ENCODE measurements at places on chromosomes 5 and 9. TPM values are rescaled to one million over a fixed set of nuclear protein-coding genes. Genes with fewer than 3 reads are reported as not detected.

Gene CHSY3
- 23.6 TPM for total RNA-seq

Gene GOLGA1
- 12.9 TPM for total RNA-seq

Gene POLR1E
- 13.6 TPM for total RNA-seq

Gene PCDHB16
- 3.4 TPM for total RNA-seq

Gene IDNK
- 11.1 TPM for total RNA-seq

DNA sequence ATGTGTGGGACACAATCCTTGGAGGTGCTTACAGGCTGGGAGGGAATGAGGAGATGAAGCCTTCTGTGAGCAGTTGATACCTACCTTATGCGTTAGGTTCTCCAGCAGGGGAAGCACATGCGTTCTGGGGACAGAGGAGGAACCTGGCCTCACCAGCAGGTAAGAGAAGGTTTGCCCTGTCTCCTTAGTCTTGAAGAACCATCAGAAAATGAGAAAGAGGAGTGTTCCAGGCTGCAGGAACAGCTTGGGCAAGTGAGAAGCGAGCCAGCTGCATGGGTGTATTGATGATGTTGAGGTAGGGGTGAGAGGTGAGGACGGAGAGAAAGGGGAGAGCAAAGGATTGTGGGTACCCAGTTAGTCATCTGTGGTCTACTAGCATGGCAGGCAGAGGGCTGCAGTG is 156.9 kb upstream of the MVB12B start:
- DNase-seq = no peak

DNA sequence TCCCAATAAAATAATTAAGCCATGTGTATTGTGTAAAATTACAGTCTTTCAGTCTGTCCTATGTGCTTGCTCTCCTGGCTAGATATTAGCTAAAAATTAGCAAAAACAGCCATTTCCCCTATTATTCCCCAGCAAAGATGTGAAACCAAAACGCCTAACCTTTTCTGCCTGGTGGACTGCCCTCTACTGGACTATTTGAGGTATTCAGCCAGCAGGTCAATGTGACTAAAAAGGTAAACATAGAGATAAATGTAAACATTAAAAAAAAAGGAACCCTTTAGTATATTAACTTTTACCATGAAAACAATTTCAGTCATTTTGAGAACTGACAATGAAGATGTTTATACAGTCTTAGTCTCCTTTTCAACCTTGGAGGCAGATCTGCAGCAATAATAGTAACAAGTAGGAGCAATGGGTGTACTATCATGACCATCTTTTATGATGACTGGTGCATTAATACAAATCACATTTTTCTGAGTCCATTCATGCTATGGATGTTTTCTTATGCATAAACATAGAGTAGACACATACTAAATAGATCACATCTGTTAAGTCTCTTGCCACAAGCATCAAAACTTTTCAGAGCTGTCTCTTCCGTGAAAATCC is 10.1 kb downstream of the ATG12 start:
- peak; percentile 56 for DNase-seq

- DNase-seq = no peak
These were observed 280.4 kb downstream of the MEF2C start for GRCh38 chr5:88602584-88602983.

GRCh38 chr5:88836195-88836838 is 46.7 kb downstream of the MEF2C start:
- peak; percentile 6 for DNase-seq

- DNase-seq = peak; percentile 62
These were observed 34.4 kb upstream of the SLC6A3 start for GRCh38 chr5:1479581-1480188.

- no peak for DNase-seq
These were observed 42.8 kb upstream of the PITX1 start for GRCh38 chr5:135076801-135077200.

DNA sequence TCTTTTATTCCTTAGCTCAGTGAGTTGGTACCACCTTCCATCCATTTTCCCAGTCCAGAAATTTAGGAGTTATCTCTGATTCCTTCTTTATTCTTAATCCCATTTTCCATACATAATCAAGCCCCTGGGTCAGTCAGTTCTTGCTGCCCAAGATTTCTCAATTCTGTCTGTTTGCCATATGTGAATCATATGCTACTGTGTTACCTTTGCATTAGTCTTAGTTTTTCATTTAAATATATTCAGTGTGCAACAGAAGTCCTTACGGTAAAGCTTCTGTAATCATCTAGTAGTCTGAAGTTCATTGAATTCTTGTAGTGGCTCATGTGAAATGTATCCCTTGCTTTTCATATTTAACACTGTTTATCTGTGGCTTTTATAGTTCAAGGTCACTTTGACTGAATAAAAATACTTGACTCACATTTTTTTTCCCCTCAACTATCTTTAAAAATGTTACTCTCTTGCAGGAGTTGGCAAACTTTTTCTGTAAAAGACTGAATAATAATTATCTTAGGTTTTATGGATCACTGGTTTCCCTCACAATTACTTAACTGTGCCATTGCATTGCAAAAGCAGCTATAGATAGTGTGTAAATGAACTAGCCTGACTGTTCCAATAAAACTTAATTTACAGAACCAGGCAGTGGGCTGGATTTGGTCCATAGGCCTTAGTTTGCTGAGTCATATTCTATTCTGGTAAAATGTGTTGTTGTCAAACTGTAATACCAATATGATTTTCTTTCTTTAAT is 6.9 kb downstream of the KIAA1958 start:
- no peak for DNase-seq

DNA sequence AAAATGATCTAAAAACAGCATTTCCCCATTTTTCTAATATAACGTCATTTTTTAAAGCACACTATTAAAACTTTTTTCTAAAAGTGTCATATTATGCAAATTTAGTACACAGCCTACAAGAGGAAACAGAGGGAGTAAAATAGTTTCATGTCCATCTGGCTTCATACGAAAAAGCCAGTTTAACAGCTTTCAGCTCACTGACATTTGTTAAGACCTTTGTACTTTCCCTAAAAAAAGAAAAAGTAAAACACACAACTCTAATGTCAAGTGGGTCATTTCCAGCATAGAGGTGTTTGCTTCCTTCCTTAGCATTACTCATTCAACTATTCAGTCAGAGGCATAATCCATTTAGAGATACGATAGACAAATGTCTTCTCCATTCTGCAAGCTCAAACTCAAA is 49.4 kb downstream of the ABHD17B start:
- no peak for DNase-seq

DNA sequence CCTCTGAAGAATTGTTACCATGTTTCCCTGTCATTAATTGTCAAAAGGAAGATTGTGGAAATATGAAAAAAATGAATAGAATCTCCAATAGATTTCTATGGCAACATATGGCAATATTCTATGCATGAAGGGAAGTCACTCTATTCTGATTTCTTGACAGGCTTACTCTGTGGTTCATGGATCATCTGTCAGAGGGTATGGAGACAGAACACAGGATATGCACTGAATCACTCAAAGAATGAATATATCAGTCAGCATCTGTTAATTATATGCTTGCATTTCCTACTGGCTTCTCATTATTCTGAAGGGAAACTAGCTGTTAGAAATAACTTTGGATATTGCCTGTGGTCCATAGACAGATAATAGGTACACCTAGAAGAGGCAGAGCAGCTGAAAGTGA is 918.9 kb downstream of the DTWD2 start:
- no peak for DNase-seq

- DNase-seq = no peak
These were observed 265.8 kb upstream of the IRX4 start for GRCh38 chr5:2148312-2149194.
